ENCODE measurements at places on chromosomes 2 and 18.

DNA sequence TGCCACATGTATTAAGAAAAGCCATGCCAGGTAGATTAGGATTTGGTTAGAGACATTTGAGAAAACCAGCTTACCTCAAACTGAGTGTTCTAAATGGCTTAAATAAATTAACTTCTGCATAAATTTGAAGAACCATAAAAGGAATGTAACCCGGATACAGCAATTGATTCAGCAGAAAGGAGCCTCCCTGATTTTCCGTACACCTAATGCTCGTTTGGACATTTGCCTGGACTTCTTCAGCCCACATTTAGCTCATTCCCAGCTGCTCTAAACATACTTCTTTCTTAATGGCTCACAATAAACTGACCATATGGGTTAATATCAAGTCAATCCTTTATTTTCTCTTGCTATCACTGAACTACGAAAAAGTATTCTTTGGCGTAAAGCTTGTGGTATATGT lies 392.4 kb downstream of the ZNF516 start:
- DNase-seq, result no peak

GRCh38 chr2:181430406-181431118 lies 26.6 kb upstream of the ITGA4 start:
- no peak for DNase-seq

DNA sequence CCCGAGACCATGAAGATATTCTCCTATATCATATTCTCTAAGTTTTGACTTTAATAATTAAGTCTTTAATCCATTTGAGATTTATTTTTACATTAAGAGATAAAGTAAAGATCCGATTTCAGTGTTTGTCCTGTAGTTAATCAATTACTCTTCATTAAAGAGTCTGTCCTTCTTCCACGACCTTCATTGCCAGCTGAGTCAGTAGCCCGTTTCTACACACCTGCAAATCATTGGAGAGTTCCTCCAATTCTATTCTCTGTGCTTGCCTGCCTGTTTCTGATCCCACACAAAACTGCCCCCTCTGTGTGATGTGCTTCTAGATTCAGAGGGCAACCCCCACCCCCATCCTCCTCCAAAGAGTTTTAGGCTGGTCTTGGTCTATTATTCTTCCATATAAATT lies 119.2 kb downstream of the KCNF1 start:
- no peak for DNase-seq

DNA sequence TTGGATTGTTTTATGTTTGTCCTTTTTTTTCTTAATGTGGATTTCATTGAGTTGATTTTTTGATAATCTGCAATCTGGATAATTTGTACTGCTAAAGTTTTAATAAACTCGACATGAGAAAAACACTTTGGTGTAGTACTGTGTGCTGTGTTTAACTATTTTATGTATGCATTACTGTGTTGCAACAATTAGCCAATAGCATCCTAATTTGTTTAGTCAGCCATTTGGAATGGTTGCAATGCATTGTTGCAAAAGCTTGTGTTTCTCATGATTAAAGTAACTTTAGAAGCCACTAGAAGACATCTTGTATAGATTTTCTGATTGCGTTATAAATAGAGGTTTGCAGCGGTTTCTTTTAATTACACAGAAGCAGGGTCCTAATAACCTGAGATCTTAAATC lies 53.5 kb downstream of the PPIG start:
- no peak for DNase-seq

- no peak for DNase-seq
These were observed 128.6 kb upstream of the EPC2 start for GRCh38 chr2:148515976-148516375.

GRCh38 chr18:2589345-2590068 lies 18.1 kb downstream of the NDC80 start:
- no peak for DNase-seq

Measured in T-helper 2 cell (primary cell).